ENCODE measurements at places on chromosomes 6 and 20.

- DNase-seq = no peak
Observed at GRCh38 chr6:111418971-111419693, 63.9 kb downstream of the REV3L start.

- no peak for DNase-seq
Observed at GRCh38 chr6:36350082-36350481, 13.4 kb upstream of the BNIP5 start.

GRCh38 chr6:89221971-89222711, 5.0 kb upstream of the GABRR1 start:
- no peak for DNase-seq

DNA sequence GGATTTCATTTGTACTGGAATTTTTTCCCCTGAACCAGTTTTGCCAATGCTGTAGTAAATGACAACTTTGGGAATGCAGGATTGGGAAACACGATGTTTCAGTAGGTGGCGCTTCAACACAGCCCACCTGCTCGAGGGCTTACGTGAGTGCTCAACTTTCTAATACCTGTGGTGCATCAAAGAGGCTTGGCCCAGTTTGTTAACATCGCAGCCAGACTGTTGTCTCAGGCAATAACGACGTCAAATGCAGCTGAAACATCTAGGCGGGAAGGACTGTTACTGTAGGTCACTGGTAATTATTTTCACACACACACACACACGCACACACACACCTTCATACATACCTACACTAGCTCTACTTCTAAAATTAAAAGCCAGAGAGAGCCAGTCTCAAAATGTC, 815.5 kb upstream of the SLC35B3 start:
- no peak for DNase-seq

DNA sequence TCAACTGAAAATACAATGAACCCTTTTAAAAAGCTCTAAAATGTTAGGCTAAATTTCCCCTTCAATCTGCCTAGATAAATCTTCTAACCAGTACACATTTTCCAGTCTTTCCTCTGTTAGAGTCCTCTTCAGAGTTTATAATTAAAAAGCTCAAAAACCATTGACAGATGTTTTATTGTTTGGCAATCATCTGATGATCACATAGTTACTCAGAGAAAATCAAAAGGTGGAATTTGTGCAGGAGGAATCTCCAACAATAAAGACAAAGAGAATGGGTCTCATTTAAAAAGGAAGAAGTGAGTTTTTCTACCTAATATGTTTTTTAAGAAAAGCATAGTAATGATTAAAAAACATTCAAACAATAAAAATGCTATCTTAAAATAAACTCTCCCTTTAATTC, 3.1 kb downstream of the TRAPPC3L start:
- DNase-seq = no peak

- no peak for DNase-seq
Observed at GRCh38 chr6:117477988-117478852, 4.3 kb upstream of the DCBLD1 start.

DNA sequence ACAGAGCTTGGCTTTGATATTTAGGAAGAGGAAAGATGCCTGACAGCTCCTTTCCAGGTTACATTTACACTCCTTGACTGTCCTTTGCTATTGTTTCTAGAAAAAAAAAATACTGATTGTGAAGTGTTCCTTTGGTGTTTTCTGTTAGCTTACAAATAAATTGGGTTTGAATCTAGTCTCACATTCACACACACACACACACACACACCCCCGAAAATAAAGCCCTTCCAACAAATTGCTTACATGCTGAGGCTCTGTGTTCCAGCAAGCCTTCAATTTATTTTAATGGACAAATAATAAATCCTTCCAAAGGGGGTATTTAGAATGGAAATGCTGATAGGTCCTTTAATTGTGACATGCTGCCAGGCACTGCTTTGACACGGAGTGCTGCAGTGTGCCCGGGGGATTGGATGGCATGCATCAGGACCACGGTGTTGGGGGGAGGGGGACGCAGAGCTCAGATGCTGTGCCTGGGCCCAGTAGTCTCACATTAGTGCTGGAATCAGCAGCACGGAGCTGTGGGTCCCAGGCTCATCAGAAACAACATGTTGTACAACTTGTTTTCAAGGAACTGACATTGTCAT, 199.9 kb downstream of the CD83 start:
- DNase-seq = no peak

- DNase-seq = no peak
Observed at GRCh38 chr6:135129136-135129856, 51.8 kb upstream of the MYB start.

DNA sequence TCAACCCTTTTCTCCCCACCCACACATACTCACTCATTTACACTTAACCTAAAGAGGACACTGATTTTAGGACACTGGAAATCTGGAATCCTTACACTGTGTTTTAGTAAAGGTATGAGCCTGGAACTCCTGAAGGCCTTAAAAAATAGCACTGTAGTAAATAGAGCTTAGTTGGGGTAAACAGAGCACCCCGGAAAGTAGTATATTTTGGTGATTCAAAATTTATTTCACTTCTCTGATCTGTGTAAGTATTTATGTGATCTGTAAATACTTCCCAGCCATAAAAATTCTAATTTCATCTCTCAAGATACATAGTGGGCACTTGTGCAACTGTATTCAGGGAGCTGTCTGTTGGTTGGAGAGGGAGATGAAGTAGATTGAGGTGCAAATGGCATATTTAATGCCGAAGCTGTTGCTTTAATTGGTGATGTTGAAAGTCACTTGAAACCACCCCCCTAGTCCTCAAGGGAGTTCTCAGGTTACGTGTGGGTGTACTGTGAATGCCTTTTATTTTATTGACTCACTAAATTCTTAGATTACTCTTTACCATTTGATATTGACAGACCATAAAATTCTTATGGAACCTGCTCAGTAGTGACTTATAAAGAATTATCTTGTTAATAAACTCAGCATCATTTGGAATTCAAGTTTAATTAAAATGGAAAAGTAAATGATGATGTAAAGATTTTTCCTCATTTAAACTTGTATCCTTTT, 154.9 kb downstream of the SOX4 start:
- DNase-seq = no peak

DNA sequence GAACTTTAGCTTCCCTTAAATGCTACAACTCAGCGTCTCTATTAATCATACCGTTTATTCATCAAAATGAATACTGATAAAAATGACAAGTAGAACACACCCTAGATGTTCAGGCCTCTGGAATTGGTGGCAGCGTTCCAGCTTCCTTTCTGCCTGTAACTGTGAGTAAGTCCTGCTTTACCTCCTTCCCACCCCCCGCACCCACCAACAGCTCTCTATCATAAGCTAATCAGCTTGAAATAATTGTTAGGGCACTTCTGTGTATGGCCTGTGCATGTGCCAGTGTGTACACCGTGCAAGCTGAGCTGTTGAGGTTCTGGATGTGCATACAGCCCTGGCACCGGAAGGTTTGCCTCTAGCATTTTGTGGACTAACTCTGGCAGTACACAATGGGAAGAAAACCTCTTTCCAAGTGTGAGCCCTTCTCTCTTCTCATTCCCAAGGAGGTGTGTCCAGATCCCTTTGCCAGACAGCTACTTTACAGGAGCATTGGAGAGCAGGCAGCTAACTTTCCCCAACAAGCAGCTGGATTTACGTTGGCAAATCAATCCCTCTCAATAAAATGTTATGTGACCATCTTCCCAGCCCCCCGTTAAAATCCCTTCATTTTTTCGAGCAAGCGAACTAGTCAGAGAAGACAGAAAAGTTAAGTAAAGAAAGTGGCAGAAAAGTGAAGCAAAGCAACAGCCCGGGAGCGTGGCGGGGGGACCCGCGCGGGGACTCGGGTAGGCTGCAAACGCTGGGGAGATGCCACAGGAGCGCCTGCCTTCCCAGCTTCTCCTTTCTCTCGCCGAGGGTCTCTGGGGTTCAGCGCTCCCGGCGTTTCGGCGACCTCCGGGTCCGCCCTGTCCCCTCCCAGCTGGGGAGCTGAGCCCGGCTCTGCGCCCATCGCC, 803 bp upstream of the ADGRG6 start:
- no peak for DNase-seq

DNA sequence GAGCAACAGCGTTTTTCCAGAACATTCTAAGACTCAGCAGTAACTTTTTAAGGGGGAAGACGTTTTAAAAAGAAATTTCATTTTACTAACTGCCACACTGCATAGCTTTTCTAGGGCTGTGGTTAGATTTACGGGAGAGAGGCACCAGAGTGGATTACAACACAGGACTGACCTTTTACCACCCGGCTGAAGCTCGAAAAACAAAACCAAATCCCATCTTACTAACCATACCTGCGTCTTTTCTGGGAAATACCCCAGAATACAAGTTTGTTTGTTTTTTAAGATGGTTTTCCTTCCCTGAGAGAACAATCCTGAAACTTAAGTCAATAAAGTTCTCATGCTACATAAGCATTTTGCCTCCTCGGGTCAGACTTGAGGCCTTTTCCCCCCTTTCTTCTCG, 209.3 kb upstream of the SOX4 start:
- no peak for DNase-seq

DNA sequence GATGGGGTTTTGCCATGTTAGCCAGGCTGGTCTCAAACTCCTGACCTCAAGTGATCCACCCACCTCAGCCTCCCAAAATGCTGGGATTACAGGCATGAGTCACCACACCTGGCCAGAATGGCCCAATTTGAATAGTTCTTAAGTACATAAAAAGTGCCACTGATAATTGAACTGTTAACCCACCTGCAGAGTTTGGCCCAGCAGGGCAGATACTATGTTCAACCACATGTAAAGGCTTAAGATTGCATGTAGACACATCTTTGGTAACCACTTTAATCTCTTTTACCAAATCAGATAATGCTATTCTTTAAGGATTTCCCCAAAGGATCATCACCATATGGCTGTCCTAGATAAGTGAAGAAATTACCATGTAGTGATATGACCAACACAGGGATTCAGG, 21.3 kb upstream of the SGK1 start:
- no peak for DNase-seq

- DNase-seq = no peak
Observed at GRCh38 chr6:168864541-168865460, 388.8 kb downstream of the THBS2 start.

- DNase-seq = no peak
Observed at GRCh38 chr6:17870300-17871188, 116.9 kb downstream of the KIF13A start.

GRCh38 chr6:161079566-161080262, 88.1 kb downstream of the MAP3K4 start:
- DNase-seq = peak; percentile 71

- DNase-seq = no peak
Observed at GRCh38 chr20:52965819-52966218, 6.3 kb upstream of the TSHZ2 start.

DNA sequence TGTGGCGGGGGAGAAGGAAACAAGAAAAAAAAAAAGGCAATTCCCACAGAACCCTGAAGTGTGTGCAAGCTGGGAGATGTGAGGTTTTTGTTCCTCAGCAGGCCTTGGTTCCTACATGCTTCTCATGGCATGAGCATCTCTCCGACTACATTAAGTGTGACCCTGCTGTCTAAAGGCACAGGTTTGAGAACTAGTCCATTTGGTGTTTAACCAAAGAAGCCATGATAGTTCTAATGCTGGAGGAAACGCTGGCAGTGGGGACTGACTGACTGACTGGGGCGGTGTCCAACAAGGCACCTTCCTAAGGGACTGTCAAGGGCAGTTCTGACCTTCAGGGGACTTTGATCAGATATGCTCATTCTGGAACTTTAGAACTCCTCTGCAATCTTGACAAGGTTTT, 3.8 kb downstream of the TXNDC5 start:
- DNase-seq = no peak

- no peak for DNase-seq
Observed at GRCh38 chr6:144467921-144468320, 182.8 kb downstream of the UTRN start.

DNA sequence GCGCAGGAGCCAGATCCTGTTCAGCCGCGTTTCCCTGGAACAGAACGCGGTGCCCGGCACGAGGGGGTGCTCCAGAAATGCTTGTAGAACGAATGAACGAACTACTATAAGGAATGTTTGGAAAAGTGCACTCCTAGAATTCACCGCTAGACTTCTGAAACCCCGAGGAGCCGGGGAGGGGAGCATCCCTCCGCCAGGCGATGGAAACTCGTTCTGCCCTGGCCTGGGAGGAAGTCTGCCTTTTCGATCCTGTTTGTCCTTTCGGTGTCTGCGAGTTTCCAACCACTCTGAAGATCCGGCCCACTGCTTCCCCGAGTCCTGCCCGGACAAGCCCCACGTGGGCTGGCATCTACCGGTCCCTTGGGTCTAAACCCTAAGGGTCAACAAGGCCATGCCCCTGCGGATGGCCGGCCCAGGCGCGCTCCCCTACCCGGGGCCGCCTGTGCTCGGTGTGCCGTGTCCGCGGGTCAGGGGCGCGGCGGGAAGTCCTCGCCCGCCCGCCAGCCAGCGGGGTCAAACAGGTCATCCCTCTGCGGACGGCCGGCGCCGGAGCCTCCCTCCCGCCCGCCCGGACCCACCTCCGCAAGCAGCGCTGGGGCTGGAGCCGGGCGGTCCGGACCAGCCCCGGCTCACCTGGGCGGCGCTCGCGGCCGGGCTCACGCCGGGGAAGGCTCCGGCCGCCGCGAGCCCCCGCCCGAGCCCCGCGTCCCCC, 526 bp downstream of the SULF2 start:
- no peak for DNase-seq

DNA sequence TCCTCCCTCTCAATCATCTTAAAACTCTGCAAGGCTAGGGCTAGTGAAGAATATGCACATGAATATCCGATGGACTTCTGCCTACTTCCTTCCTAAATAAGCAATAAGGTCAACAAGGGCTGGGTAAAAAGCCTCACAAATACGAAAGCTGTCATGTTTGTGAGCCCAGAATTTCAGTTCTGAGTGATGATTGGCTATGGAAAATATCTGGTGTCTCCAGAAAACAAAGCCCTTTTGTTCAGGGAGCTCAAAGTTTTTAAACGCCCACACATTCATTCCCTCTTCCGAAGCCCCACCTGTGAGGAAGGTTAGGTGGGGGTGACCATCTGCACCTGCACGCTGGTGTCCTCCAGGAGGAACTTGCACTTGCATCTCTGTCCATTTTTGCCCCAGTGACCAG, 126.9 kb upstream of the ARMC2 start:
- DNase-seq = no peak

DNA sequence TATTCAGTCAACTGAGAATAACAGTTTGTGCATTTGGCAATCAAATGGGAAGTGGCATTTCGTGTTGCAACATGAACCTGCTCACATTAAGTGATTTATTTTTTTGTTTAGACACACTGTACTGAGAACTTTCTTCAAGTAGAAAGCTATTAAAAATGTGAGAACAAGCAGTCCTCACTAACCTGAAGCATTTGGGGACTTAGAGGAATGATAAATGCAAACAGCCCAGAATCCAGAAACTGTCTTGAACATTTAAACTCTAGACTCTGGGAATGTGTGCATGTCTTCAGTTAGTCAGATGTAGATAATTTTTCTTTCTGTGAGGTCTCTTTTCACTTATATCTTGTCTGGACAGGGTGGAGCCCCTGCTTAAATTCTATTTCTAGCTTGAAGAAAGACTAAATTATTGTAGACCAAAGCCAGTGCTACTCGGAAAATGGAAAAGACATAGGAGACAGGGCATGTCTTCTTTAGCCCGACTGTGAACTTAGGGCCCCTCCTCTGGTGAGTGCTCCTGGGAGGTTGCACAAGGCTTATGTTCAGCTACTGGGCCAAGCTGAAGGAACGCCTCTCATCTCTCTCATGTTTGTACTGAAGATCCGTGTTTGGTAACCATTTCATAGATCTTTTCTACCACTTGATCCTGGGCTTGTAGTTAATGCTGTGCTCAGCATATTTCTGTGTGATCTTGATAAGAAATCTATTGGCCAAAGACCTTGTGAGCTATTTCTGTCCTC, 70.1 kb downstream of the SLX4IP start:
- DNase-seq = no peak

Data from stimulated activated CD8-positive, alpha-beta memory T cell treated with anti-CD3 and anti-CD28 coated beads, Interleukin-7, amount 100 ng/mL, for 48 hours (primary cell).